Ecto neural progenitor cell (in vitro differentiated cells): ENCODE measurements at places on chromosomes 13 and 19.

DNA sequence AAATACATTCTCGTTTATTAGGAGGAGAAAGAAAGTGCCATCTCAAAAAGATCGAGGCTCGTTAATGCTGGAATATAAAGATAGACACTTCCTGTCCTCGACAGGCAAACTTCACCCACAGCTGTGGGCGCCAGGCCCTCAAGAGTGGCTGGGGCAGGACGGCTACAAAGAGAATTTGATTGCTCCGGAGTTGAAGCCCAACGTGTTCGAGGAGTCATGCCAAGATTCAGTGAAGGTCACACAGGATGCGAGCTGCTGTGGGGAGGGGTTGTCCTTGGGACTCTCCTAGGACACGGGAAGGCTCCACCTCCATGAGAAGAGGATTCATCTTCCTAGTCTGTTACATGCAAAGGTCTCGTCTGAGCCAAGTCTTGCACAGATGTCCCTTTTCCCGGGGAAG lies 16.3 kb upstream of the PTPRS start:
- DNase-seq = no peak

- no peak for DNase-seq
These were observed 342.4 kb downstream of the KCNRG start for GRCh38 chr13:50357586-50358118.

GRCh38 chr19:50646074-50646807 lies 3.0 kb upstream of the C19orf81 start:
- no peak for DNase-seq

- DNase-seq = no peak
These were observed 556.7 kb downstream of the PCDH9 start for GRCh38 chr13:66673401-66673800.

GRCh38 chr19:8461376-8461775 lies 16.6 kb downstream of the HNRNPM start:
- no peak for DNase-seq

DNA sequence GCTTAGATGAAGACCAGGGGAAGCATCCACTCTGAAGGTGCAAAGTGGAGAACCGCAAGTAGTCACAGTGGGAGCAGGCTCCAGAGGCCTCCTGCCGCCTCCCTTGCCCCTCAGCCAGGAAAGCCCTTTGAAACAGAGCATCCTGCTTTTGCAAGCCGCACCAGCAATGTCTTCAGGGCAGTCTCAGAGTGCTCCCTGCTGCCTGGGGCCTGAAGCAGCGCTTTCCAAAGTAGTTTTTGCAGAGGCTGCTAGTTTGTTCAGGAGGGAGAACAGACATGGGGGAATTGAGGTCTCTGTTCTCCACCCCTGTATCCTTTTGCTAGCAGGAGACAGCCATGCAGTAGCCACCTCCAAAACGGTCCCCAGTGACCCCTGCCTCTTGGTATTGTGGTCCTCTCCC lies 15.8 kb upstream of the POP4 start:
- DNase-seq = no peak

- no peak for DNase-seq
These were observed 7.4 kb downstream of the ZNF671 start for GRCh38 chr19:57719901-57720519.
